ENCODE measurements at places on chromosomes 11 and 22. TPM values are rescaled to one million over a fixed set of nuclear protein-coding genes. Genes with fewer than 3 reads are reported as not detected.

Gene SCGB1C1
- total RNA-seq, result not detected

Gene KCNE3
- not detected for total RNA-seq

Gene CWC15
- 100 TPM for total RNA-seq

Gene OR8H3
- total RNA-seq, result not detected

Gene FXYD2
- 5.4 TPM for total RNA-seq

Gene EFEMP2
- total RNA-seq, result 3.9 TPM

Gene PGM2L1
- total RNA-seq, result 9.8 TPM

Gene ELFN2
- 0.09 TPM for total RNA-seq

Data from CD8-positive, alpha-beta memory T cell (primary cell).